ENCODE measurements at places on chromosomes 6 and 20.

GRCh38 chr6:136685540-136686108 lies 106.7 kb downstream of the MAP3K5 start:
- no peaks in the 10 kb centered on the region for H3K36me3 ChIP-seq
- H3K4me3 ChIP-seq = no peak overlapping the region
- no peak for DNase-seq

GRCh38 chr6:1143655-1144054 lies 168.2 kb upstream of the FOXQ1 start:
- no peak for DNase-seq
- no peaks in the 10 kb centered on the region for H3K36me3 ChIP-seq
- no peak overlapping the region for H3K4me3 ChIP-seq
- H3K27me3 ChIP-seq = peaks cover 8% of the 10 kb centered on the region
- H3K4me1 ChIP-seq = no peaks in the 10 kb centered on the region

DNA sequence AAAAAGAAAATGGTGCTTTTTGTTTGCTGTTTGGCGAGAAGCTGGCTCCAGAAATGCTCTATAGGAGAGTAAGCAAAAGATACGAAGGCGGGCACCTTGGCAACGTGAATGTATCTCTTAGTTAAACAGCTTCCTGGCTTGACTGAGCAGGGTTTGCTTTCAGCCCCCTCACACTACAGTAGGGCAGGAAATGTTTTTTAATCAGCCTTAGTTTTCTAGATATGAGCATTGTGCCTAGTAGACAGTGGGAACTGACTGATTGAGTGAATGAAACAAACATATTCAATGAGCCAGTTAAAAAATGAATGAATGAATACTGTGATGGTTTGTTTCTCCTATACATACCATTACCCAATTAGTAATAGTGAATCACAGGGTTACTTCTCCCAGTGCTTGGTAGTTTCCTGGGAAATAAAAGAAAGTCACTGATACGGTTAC lies 19.9 kb downstream of the CAP2 start:
- no peaks in the 10 kb centered on the region for H3K36me3 ChIP-seq
- no peak overlapping the region for H3K4me3 ChIP-seq
- no peak overlapping the region for H3K27ac ChIP-seq
- no peaks in the 10 kb centered on the region for H3K4me1 ChIP-seq

GRCh38 chr20:45157962-45158361 lies 16.7 kb upstream of the PI3 start:
- no peak overlapping the region for H3K4me3 ChIP-seq
- no peak for DNase-seq
- no peaks in the 10 kb centered on the region for H3K4me1 ChIP-seq

- H3K4me1 ChIP-seq = no peaks in the 10 kb centered on the region
- H3K36me3 ChIP-seq = no peaks in the 10 kb centered on the region
- no peaks in the 10 kb centered on the region for H3K27me3 ChIP-seq
Observed at GRCh38 chr6:120228297-120228696, 878.7 kb upstream of the MAN1A1 start.

- no peak for DNase-seq
- no peaks in the 10 kb centered on the region for H3K4me1 ChIP-seq
- no peaks in the 10 kb centered on the region for H3K36me3 ChIP-seq
- H3K27me3 ChIP-seq = no peaks in the 10 kb centered on the region
- H3K4me3 ChIP-seq = no peak overlapping the region
Observed at GRCh38 chr6:17883665-17884497, 103.6 kb downstream of the KIF13A start.

DNA sequence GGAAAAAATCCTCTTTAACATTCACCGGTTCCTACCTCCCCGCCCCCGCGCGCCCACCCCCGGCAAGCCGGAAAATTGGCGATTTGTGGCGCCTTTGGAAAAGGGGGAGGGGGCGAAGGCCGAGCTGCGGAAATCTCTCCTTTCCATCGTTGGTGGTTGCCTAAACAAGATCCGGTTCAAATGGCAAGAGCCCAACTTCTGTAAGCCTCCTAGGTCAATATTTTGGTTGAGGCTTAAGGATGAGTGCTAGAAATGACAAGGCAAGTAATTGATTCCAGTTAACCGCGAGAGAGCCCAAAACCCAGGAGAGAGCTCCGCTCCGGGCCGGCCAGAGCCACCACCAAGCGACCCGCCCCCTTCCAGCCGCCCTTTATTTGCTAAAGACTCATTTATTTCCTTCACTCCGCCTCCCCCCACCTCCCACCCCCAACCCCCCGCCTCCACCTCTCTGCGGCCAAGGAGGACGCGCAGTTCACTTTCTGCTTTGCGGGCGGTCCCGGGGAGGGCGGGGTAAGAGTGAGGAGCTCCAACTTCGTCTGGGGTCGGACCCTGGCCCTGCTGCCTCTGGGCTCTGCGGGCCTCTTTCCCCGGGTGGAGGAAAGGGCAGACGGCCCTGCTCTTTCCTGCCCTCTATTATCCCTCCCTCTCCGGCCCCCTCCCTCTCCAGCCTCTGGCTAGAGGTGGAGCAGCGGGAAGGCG lies 838 bp upstream of the NKX2-2 start:
- DNase-seq = no peak
- H3K4me1 ChIP-seq = peaks cover 49% of the 10 kb centered on the region
- peaks cover 100% of the 10 kb centered on the region for H3K27me3 ChIP-seq
- H3K27ac ChIP-seq = no peak overlapping the region

GRCh38 chr6:94065707-94066337 lies 646.5 kb upstream of the EPHA7 start:
- no peak overlapping the region for H3K4me3 ChIP-seq
- DNase-seq = no peak
- no peak overlapping the region for H3K27ac ChIP-seq
- H3K36me3 ChIP-seq = no peaks in the 10 kb centered on the region

DNA sequence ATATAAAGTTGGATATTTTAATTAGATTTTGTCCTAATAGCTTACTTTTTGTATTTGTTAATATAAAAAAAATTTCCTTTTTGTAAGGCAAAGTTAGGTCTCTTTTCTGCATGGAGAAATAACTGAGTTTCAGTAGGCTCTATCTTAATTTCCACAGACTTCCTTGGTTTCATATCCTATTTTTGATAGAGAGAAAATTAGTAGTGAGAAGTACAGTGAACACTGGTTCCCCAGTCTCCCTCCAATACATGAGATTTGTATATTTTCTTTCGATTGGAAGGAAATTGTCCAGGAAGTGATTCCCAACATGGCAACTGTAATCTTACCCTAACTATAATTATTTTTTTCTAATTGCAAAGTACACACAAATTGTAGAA lies 26.4 kb downstream of the TRIM27 start:
- H3K36me3 ChIP-seq = no peaks in the 10 kb centered on the region
- DNase-seq = no peak
- no peaks in the 10 kb centered on the region for H3K4me1 ChIP-seq
- peak overlapping the region; percentile 76 for H3K4me3 ChIP-seq
- H3K27ac ChIP-seq = peak overlapping the region; percentile 97
- H3K27me3 ChIP-seq = no peaks in the 10 kb centered on the region

DNA sequence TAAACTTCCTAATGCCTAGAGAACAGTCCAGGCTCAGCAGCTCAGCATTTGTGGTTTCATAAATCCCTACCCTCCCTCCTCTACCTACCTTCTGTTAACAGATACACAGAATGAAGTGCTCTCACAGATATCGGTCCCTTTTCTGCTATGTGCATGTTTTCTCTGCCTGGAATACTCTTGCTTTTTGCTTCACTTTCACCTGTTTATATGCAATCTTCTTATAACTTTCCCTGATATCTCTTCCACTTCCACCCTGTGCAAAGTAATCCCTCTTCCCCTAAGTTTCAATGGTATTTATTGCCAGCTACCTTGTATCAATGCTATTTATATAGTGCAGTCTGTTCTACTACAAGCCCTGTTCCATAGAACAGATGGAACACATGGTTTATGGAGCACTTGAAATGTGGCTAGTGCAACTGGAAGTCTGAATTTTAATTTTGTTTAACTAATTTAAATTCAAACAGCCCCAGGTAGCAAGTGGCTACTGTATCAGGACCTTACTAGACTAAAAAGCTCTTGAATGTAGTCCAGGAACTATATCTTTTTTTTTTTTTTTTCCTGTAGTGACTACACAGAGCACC lies 3.1 kb upstream of the TAB2 start:
- H3K4me3 ChIP-seq = no peak overlapping the region
- no peak for DNase-seq
- no peaks in the 10 kb centered on the region for H3K27me3 ChIP-seq
- H3K27ac ChIP-seq = no peak overlapping the region

- H3K27me3 ChIP-seq = no peaks in the 10 kb centered on the region
- no peak overlapping the region for H3K4me3 ChIP-seq
- H3K36me3 ChIP-seq = no peaks in the 10 kb centered on the region
- no peak for DNase-seq
Observed at GRCh38 chr20:10705801-10706459, 32.1 kb upstream of the JAG1 start.

- no peaks in the 10 kb centered on the region for H3K4me1 ChIP-seq
- DNase-seq = no peak
- H3K27me3 ChIP-seq = no peaks in the 10 kb centered on the region
- H3K36me3 ChIP-seq = no peaks in the 10 kb centered on the region
Observed at GRCh38 chr6:119542037-119542436, 192.5 kb upstream of the MAN1A1 start.

DNA sequence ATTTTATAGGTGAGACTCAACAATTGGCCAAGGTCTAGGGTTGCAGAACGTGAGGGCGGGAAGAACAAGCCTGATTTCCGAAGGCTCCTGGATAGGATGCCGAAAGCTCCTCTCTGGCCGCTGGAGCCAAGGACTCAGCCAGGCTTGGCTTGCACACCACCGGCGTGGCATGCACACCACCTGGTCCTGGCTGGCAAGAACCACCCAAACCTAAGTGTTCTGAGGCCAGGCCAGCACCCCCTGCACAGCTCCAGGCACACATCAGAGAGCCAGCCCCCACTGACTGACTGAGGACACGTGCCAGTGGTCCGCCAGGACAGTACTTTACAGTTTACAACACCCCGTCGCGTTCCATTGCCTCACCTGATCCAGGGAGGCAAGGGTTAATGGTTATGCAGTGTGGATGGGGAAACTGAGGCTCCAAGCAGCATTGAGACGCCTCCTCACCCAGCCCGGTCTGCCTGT lies 414 bp downstream of the TGM2 start:
- H3K27ac ChIP-seq = no peak overlapping the region
- H3K27me3 ChIP-seq = no peaks in the 10 kb centered on the region
- peak overlapping the region; percentile 46 for H3K4me3 ChIP-seq

DNA sequence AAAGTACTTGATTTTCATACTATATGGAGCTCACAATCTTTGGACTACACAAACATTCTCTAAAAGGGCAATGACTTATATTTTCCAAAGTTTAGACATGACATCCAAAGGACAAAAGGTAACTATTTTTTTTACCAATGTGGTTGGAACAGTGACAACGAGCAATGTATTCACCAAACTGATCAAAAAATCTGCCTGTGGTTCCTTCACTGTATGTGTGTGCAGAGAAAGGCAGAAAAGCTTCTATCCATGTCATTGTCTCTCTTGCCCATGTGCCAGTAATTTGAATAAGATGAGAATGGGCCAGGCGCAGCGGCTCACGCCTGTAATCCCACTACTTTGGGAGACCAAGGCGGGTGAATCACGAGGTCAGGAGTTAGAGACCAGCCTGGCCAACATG lies 25.5 kb downstream of the MCUR1 start:
- no peak for DNase-seq
- H3K27me3 ChIP-seq = no peaks in the 10 kb centered on the region
- H3K27ac ChIP-seq = no peak overlapping the region

- H3K27me3 ChIP-seq = no peaks in the 10 kb centered on the region
- H3K27ac ChIP-seq = no peak overlapping the region
- no peaks in the 10 kb centered on the region for H3K36me3 ChIP-seq
- DNase-seq = no peak
- H3K4me3 ChIP-seq = no peak overlapping the region
- H3K4me1 ChIP-seq = no peaks in the 10 kb centered on the region
Observed at GRCh38 chr6:21201637-21202350, 391.8 kb upstream of the SOX4 start.

DNA sequence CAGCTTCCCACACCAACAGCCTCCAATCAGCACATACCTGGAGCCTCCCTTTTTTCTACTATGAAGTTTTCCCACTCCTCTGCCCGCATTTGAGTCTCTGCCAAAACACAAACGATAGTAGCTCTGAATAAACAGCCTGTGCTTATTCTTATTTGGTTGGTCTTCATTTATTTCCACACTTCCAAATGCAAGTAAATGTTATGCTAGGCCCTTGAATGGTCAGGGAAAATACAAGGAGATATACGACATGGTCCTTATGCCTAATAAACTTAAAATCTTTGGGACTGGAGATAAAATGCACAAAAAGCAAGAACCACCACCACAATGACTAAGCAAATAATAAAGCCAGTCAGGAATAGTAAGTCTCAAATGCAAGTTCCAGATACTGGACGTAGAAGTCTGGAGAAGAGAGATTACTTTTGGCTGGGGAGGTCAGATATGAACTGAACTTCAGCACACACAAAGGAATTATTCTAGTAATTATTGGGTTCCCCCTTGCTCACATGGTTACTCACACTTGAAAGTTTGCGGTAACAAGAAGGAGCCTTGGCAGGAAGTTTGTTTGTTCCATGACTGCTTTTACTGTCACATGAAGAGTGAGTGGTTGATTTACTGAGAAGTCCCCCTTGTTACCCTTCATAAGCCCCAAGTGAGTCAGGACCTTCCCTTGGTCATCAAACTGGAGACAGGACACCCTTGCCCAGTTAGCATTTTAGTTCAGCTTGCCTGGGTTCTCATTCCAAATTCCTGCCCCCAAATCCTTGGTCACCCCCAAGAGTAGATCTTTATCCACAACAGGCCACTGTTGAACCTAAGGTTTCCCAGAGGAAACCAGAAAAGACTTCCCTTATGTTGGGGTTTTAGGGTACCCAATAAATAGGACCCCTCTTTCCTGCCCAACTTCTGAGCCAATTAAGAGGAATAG lies 511.2 kb upstream of the JARID2 start:
- H3K4me1 ChIP-seq = no peaks in the 10 kb centered on the region
- H3K27ac ChIP-seq = no peak overlapping the region
- DNase-seq = peak; percentile 28
- H3K27me3 ChIP-seq = no peaks in the 10 kb centered on the region

DNA sequence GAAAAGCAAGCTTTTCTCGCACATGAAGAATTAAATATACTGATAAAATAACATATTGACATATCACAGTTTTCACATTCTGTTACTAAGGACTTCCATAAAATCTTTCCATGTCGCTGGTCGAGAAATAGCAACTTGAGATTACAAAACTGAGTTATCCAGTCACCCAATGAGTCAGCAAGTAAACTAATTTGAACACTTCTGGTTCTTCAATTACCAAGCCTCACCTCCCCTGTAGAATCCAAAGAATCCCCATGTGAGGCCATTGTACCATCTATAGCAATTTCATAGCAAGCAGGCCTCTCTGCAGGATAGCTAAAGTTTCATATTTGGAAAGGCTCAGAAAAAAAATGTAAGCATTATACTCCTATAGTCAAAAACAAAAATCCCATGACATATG lies 87.3 kb downstream of the PKHD1 start:
- H3K4me1 ChIP-seq = no peaks in the 10 kb centered on the region
- H3K4me3 ChIP-seq = no peak overlapping the region
- H3K27me3 ChIP-seq = no peaks in the 10 kb centered on the region

GRCh38 chr6:101784094-101784493 lies 390.6 kb downstream of the GRIK2 start:
- no peaks in the 10 kb centered on the region for H3K36me3 ChIP-seq
- DNase-seq = no peak
- H3K4me1 ChIP-seq = no peaks in the 10 kb centered on the region
- no peaks in the 10 kb centered on the region for H3K27me3 ChIP-seq
- no peak overlapping the region for H3K27ac ChIP-seq

All from tibial nerve (tissue), 4 donors.